ENCODE measurements at places on chromosomes 2 and 18. TPM values are rescaled to one million over a fixed set of nuclear protein-coding genes. Genes with fewer than 3 reads are reported as not detected.

The ACADL gene
- total RNA-seq: not detected

The PUS10 gene
- 5.0 TPM for total RNA-seq

The DSG4 gene
- total RNA-seq: not detected

The PLGLB1 gene
- 0.74 TPM for total RNA-seq

The PTH2R gene
- not detected for total RNA-seq

The REV1 gene
- total RNA-seq: 33.2 TPM

The GPR39 gene
- 7.2 TPM for total RNA-seq

The MC5R gene
- not detected for total RNA-seq

The ICA1L gene
- total RNA-seq: 8.0 TPM

The LIMS4 gene
- total RNA-seq: 1.5 TPM

The IL1R1 gene
- total RNA-seq: 5.2 TPM

The FOXI3 gene
- total RNA-seq: not detected

The WDPCP gene
- total RNA-seq: 6.9 TPM

The SCN9A gene
- total RNA-seq: 1.9 TPM

The FLACC1 gene
- 1.1 TPM for total RNA-seq

The FER1L5 gene
- not detected for total RNA-seq

The IL36G gene
- not detected for total RNA-seq

The SP140L gene
- total RNA-seq: 33.2 TPM

The ERFE gene
- 18.1 TPM for total RNA-seq

The RNF125 gene
- 3.5 TPM for total RNA-seq

The SERPINB11 gene
- total RNA-seq: not detected

The TNFAIP6 gene
- 1.8 TPM for total RNA-seq
